LHCN-M2 (cell line): ENCODE measurements at places on chromosomes 12 and 14. TPM values are rescaled to one million over a fixed set of nuclear protein-coding genes. Genes with fewer than 3 reads are reported as not detected.

The DIO2 gene
- 0.38 and 1.3 TPM in 2 replicates for total RNA-seq

The KCNA5 gene
- not detected in 2 replicates for total RNA-seq

The TAS2R43 gene
- 0.19 and 0.52 TPM in 2 replicates for total RNA-seq

The TMPRSS12 gene
- total RNA-seq = not detected in 2 replicates
